Retinal pigment epithelial cell (primary cell): ENCODE measurements at places on chromosomes 1 and 21.

- DNase-seq, result no peak
Measured at GRCh38 chr21:35449846-35450245, 400.7 kb upstream of the RUNX1 start.

GRCh38 chr1:21754583-21754982 lies 28.4 kb downstream of the USP48 start:
- no peak for DNase-seq

GRCh38 chr1:101360506-101360905 lies 123.7 kb downstream of the S1PR1 start:
- DNase-seq, result no peak

DNA sequence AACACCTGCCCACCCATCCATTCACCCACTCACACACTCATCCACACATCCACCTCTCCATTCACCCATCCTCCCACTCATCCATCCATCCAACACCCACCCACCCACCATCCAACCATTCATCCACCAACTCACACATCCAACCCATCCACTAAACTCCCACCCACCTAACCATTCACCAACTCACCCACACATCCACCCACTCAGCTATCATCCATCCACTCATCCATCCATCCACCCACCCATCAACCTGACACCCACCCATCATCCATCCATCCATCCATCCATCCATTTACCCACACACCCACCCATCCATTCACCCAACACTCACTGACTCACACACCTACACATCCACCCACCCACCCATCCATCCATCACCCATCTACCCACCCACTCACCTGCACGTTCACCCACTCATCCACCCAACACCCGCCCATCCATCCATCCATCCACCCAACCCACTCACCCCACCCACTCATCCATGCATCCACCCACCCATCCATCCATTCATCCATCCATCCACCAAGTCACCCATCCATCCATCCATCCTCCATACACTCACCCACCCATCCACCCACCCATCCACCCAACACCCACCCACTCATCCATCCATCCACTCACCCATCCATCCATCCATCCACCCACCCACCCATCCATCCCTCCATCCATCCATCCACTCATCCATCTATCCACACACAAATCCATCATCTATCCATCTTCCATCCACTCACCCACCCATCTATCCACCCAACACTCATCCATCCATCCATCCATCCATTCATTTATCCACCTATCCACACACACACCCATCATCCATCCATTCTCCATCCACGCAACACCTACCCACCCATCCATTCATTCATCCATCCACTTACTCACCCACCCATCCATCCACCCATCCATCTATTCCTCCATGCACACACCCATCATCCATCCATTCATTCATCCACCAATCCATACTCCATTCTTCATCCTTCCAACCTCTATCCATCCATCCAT lies 17.4 kb upstream of the PRDM16 start:
- no peak for DNase-seq

DNA sequence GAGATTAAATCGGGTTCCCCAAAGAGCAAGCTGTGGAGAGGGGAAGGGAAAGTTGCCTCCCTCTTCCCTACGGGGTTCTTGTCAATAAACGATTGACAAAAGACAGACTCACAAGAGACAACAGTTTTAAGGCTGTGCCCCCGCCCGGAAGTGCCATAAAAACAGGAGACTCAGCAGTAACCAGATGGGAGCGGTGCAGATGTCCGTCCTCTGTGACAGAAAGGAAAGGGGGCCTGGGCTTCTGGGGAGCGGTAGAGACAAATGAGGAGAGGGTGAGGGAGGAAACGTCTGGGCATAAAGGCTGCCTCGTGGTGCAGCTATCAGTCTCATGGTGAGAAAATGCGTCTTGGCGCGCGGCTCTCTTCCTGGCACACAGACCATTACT lies 5.9 kb downstream of the TP73 start:
- no peak for DNase-seq

- DNase-seq, result no peak
Measured at GRCh38 chr1:23444596-23445390, 20.2 kb upstream of the TCEA3 start.

DNA sequence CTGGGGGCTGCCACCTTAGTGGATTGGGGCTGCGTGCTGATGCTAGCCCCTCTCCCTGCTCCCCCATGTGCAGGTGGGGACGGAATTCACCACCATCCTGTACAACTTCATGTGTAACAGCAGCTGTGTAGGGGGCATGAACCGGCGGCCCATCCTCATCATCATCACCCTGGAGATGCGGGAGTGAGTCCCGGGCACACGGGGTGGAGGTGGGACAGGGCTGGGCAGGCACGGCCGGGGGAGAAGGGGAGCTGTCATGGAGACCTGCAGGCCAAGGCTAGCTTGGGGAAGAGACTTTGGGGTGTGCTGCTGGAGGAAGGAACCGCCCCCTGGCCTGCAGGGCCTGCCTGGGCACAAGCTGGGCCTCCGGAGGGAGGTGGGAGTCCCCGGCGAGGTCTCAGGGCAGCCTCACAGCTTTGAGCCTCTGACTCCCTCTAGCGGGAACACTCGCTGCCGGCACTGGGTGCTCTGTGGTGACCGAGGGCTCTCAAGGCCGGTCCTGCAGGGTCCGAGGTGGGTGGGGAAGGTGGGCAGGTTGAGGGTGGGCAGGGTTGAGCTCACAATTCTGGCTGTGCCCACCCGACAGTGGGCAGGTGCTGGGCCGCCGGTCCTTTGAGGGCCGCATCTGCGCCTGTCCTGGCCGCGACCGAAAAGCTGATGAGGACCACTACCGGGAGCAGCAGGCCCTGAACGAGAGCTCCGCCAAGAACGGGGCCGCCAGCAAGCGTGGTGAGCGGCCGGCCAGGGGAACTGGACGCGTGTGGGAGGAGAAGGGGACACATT lies 25.0 kb upstream of the CCDC27 start:
- no peak for DNase-seq

DNA sequence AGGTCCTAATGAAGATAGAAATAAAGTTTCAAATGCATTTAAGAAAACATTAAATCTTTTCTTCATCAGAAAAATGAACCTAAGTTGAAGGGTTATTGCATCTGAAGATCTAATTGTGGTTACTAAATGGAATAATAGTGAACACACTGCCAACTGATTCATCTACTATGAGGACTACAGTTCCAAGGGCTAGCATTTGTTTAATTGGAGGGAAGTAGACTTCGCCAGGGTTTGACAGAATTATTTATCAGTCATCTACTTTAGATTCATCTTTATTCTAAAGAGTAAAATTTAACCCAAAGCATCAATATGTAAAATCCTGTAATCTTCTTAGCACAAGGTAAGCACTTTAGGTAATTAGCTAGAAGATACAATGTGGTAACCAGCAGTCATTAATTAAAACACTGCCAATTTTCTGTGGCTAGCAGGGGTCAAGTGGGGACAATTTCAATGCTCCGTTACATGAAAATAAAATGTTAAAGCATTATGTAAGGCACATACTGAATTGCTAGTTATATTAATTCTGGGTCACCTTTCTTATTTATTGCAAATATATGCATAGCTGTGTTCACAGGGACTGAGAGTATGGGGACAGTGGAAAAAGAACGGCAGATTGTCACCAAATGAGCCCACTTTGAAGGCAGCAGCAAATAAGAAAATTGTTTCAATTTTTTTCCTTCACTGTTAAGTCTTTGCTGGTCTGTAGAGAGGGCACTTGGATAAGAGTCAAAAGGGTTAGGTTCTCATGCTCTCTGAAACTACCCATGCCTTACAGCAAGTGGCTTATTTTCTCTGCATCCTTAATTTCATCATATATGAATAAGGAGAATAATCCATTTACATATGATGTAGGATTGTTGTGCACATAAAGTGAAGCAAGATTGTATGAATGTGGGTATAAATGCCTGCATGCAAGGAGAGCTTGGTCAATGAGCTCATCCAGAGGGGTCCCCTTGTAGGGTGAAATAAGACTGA lies 416.0 kb downstream of the PCP4 start:
- DNase-seq, result no peak

- no peak for DNase-seq
Measured at GRCh38 chr1:55645270-55645669, 430.1 kb upstream of the USP24 start.

DNA sequence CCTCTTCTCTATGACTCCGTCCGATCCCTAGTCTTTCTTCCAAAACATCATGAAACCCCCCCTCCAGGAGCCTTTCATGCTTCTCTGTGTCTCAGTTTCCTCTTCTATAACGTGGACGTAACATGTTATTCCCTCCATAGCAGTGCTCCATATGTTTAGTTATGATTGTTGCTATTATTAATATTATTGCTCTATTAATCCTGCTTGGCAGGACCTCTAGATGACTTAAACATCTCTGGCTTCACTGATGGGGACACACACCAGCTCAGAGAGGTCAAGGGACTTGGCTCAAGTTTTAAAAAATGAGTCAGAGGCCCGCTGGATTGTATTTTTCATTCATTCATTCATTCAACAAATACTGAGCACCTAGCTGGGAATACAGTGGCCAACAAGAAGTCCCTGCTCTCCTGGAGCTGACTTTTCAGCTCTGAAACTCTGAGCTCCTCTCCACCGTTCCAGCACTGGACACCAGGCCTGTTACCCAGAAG lies 404 bp upstream of the CPLANE2 start:
- DNase-seq, result no peak

DNA sequence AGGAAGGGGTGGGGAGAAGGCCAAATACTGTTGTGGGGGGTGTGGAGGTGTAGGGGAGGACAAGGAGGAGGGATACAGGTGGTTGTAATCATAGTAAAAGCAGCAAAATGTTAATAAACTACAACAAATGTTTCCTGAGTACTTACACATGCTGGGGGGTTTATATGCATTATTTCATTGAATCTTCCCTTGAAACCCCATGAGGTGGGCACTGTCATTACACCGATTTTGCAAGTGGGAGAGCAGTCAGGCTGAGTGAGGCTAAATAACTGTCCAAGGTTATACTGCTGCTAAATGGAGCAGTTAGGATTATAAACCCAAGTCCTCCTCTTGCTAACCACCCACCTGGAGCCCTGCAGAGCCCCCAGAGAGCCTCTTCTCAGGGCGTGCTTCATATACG lies 14.4 kb upstream of the GRHL3 start:
- DNase-seq, result no peak

DNA sequence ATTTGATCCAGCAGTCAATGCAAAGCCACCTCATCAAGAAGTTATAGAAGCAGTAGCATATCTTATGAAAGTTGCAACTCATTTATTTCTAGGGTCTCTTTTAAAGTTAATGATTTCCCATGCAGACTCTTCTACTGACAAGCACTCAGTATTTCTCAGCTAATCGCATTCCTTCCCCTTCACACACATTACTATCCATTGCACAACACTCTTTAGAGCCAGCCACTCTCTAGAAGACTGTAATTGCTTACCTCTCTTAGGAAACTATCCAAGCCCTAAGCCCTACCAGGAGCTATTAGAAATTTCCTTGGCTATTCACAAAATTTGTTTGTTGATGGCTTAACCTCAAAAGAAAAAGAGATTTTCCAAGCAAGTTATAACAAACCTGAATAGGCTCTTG lies 106.0 kb downstream of the ADAMTS1 start:
- peak; percentile 58 for DNase-seq

- peak; percentile 67 for DNase-seq
Measured at GRCh38 chr1:171913385-171913784, 72.1 kb downstream of the DNM3 start.

- no peak for DNase-seq
Measured at GRCh38 chr1:95733671-95734070, 499.7 kb downstream of the RWDD3 start.

DNA sequence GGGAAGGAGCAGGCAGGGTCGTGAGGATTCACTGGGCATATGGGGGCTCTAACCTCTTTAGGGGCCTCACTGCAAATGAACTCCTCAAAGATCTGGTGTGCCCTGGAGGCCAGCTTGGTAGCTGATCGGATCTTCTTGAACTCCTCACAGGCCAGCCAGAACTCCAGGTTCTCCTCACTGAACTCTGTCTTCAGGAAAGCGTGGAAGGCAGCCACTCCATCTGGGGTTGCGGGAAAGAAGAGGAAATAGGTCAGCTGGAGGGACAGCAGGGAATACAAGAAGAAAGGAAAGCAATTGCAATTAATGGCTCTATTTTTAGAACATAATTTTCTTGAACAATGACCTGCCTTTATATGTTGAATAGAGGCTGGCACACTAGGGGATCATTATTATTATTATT lies 2.3 kb downstream of the RGS16 start:
- DNase-seq, result no peak

DNA sequence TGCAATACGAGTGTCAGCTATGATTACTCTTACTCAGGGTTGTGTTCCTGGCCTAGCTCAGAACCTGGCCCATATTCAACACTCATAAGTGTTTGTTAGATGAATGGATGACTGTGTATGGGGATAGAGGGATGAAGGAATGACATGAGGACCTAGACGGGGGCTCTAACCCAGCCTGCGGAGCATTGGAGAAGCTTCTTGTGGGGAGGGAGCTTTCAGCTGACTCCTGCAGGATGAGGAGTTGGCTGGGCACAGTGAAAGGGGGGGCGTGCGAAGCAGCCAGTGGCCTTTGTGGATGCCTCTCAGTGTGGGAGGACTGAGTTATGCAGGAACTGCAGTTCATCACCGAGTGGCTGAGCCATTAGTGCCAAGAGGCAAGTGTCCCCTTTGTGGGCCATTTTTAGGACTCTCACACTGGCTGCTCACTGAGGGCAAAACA lies 1.2 kb upstream of the EXTL1 start:
- no peak for DNase-seq

DNA sequence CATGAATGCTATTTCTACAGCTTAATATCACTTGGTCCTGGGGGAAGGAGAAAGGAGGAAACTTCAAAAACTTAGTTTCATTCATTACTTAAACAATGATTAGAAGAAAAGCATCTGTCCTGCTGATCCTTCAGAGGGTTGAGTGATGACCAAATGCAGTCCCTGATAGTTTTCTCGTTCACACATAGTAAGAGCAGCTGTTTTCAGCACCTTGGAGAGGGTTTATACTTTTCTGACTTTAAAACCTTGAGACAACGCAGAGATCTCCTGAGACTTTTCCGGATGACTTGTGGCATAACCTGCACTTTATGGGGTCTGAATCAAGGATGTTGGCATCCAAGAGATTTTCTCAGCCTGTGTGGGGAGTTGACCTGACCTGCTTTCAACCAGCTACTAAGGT lies 94.0 kb upstream of the KCND3 start:
- no peak for DNase-seq

GRCh38 chr1:26025060-26025459 lies 3.5 kb downstream of the EXTL1 start:
- DNase-seq, result no peak

- DNase-seq, result no peak
Measured at GRCh38 chr1:27594564-27595510, 9.1 kb downstream of the AHDC1 start.

GRCh38 chr1:53148123-53148522 lies 5.7 kb upstream of the SLC1A7 start:
- no peak for DNase-seq

DNA sequence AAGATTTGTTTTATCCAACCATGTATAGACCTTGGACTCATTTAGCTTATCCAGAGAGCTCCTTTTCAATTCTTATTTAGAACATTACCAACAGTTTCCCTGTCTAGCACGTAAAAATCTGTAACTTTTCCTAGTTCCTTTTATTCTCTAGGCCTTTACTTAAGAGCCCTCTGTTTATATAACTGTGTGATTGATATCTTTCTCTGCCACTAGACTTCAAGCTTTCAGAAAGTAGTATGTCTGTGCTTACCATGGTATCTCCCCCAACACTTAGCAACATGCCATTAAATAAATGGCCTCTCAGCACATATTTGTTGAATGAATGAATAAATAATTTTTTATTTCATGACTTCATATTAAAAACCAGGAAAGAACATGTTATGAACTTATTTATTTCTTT lies 209.4 kb downstream of the PTPRC start:
- no peak for DNase-seq

- DNase-seq, result no peak
Measured at GRCh38 chr1:19203440-19203839, 6.6 kb downstream of the UBR4 start.

GRCh38 chr21:42066521-42066920 lies 4.6 kb upstream of the UMODL1 start:
- no peak for DNase-seq
